ENCODE measurements at places on chromosomes 12 and 14. TPM values are rescaled to one million over a fixed set of nuclear protein-coding genes. Genes with fewer than 3 reads are reported as not detected.

GRCh38 chr12:67239061-67239460, 30.1 kb upstream of the CAND1 start:
- DNase-seq: no peak

DNA sequence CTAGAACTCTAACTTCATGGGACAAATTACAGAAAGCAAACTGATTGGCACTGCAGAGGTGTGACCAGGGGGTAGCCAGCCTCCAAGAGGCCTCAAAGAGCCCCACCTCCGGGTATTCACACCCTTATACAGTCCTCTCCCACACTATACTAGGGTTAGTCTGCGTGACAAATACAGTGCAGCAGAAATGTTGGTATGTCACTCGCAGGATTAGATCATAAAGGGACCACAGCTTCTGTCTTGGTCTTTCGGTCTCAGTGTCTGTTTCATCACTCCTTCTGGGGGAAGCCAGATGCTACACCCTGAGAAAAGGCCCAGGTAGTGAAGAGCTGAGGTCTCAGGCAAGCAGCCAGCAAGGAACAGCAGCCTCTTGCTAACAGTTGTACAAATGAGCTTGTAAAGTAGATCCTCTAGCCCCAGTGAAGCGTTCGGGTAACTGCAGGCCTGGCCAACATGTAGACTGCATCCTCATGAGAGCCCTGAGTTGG, 68.9 kb upstream of the SAV1 start:
- DNase-seq: no peak

- DNase-seq: no peak
These were observed 124.1 kb downstream of the PAPOLA start for GRCh38 chr14:96626121-96626768.

- DNase-seq: no peak
These were observed 106.7 kb upstream of the MIS18BP1 start for GRCh38 chr14:45359746-45360145.

GRCh38 chr12:89645434-89645833, 63.2 kb downstream of the ATP2B1 start:
- DNase-seq: no peak

- DNase-seq: no peak
These were observed 36.6 kb upstream of the CIT start for GRCh38 chr12:119913536-119914330.

- DNase-seq: peak; percentile 98
These were observed at the start of gene NEDD1 for GRCh38 chr12:96906849-96907670. Gene NEDD1, plus strand, starts transcription at chr12:96907257. Its CDS starts 2,503 bp downstream, at chr12:96909760.

- DNase-seq: no peak
These were observed 75.9 kb downstream of the TNFAIP2 start for GRCh38 chr14:103199124-103199523.

- no peak for DNase-seq
These were observed 176.7 kb downstream of the NUAK1 start for GRCh38 chr12:105961821-105962671.

Gene SLIRP
- polyA plus RNA-seq: 83.6 TPM

Gene MAP3K12
- polyA plus RNA-seq: 31.9 TPM

Gene C12orf60
- 2.6 TPM for polyA plus RNA-seq

Gene IL31
- polyA plus RNA-seq: not detected

Gene CYP27B1
- polyA plus RNA-seq: 1.6 TPM

Gene STRN3
- 48.3 TPM for polyA plus RNA-seq

Gene OTX2
- polyA plus RNA-seq: not detected

Gene ERP27
- 8.0 TPM for polyA plus RNA-seq

Gene MYF5
- polyA plus RNA-seq: not detected

Measured in left lung (tissue), 14 donors.